ENCODE measurements at places on chromosomes 1 and 21. TPM values are rescaled to one million over a fixed set of nuclear protein-coding genes. Genes with fewer than 3 reads are reported as not detected.
A peak's percentile ranks its signal among the peaks of the same experiment; 100 is the strongest.

DNA sequence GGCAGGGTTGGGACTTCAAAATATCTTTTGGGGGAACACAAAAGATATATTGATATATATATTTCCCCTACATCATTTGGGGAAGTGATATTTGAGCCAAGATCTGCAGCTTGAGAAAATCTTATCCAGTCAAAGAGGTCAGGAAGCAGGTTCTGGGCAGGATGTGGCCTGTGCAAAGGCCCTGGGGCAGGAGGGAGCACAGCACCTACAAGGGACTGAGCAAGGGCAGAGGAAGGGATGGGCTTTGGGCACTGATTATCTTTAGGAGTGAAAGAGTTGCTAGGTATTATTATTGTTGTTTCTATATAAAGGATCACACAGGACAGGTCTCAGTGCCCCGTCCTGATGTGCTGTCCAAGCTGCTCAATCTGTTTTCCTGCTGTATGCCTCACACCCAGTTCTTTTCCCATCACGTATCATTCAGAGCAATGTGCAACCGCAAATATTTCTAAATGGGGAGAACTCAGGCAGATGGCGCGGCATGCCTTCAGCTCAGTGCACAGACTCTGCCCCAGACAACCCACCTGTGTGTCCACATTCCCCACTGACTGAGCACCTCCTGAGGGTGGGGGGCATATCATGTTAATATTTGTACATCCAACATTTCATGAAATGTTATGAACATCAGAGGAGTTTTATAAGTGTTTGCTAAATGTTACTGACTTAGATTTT, 28.1 kb upstream of the GPR137B start:
- DNase-seq: no peak

GRCh38 chr1:20507248-20507563, 745 bp downstream of the MUL1 start:
- no peak for DNase-seq

- DNase-seq: no peak
These were observed 542.1 kb downstream of the COL11A1 start for GRCh38 chr1:102566182-102566581.

DNA sequence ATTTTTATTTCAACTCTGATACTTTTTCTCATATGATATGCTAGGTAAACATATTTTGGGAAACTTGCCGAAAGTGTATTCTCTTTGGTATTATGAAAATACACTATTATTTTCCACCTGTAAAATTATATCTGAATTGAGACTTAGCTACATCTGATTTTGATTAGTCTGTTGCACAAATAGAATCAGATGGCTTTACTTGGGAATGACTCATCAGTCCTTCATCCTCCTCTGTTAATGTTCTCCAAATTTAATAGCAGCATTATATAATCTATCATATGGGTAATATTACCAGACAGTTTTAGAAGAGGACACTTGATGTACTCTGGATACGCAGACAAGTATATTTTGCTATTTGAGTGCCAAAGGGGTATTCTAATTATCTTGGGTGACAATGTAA, 245.3 kb downstream of the CTH start:
- DNase-seq: peak; percentile 42

DNA sequence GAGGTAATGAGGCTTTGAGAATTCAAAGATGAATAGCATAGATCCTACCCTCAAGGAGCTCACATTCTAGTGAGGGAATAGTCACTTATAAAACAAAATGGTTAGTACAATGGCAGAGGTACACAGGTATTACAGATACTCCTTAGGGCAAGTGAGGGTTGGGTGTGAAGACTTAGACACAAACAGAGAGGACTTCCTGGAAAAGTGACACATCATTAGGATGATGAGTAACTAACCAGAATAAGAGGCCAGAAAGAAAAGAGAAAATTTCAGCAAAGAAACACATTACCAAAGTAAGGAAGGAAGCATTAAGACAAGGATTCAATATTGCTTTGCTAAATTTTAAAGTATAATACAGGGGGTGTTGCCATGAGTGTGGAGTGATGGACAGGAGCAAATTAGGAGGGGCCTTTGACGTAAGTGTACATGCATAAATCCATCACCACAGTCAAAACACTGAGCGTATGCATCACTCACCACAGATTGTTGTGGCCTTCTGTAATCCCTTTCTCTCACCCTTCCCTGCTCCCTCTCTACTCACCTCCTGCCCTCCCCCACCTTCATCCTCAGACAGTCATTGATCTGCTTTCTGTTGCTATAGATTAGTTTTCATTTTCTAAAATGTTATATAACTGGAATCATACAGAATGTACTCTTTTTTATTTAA, 7.9 kb downstream of the CD53 start:
- no peak for DNase-seq

Gene HPCAL4
- 1.3 TPM for polyA plus RNA-seq

GRCh38 chr1:223109581-223110026, 33.4 kb downstream of the TLR5 start:
- DNase-seq: no peak

GRCh38 chr1:45884700-45885099, 81.3 kb downstream of the MAST2 start:
- DNase-seq: no peak

GRCh38 chr1:238675221-238675620, 711.1 kb upstream of the CHRM3 start:
- DNase-seq: no peak

GRCh38 chr1:21815724-21816321, 3.8 kb downstream of the LDLRAD2 start:
- DNase-seq: peak; percentile 61

Gene NBPF15
- polyA plus RNA-seq: 40.0 TPM

Gene SERINC2
- 25.9 TPM for polyA plus RNA-seq
